CD4-positive, alpha-beta T cell treated with Interleukin-15 for 4 hours (primary cell): ENCODE measurements at places on chromosomes 5 and 9.
A peak's percentile ranks its signal among the peaks of the same experiment; 100 is the strongest.

DNA sequence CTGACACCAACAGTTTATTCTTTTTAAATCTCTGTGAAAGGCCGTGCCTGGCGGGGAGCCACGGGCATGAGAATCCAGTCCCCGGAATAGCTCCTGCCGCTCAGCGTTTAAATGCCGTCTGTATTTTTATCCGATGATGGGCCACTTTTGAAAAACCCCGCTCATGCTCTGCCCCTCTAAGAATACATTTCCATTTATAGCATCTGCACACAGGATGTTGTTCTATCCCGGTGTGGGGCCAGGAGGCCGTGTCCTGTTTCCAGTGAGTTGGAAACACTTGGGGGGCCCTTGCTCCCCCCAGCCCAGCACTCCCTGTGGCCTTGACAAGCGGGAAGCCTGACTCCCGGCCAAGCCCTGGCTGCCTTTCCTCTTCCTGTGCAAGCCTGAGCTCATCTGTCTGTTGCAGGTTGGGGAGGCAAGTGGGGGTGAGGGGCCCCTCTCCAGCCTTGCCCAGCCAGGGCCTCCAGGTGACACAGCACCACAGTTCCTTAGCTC is 39.0 kb downstream of the ERGIC1 start:
- no peak for DNase-seq

DNA sequence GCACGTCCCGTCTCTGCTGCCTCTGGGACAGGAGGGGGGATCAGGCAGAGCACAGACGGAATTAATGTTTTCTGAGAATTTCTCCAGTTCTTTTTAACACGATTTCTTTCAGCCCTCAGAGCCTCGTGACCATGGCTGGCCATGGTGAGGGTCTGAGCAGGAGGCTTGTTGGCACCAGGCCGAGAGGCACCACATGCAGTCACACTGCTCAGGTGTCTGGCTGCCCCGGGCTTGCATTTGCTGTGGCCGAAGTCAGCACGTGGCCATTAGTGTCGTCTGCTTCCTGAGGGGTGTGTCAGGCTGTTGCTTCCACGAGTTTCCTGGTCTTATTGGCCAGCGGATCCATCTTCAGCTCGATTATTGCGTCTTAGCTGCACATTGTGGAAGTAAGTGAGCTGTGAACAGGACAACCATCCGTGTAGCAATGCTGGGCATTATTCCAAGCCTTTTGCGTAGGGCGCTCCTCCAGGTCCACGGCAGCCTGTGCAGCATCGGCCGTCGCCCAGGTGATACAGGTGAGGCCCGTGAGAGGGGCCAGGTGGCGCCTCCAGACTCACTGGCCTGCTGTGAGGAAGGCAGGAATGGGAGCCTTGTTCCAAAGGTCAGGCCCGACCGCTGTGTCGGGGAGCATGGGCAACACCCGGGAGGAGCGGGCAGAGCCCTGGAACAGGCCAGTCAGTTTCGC is 114.2 kb upstream of the CACNA1B start:
- DNase-seq: no peak

DNA sequence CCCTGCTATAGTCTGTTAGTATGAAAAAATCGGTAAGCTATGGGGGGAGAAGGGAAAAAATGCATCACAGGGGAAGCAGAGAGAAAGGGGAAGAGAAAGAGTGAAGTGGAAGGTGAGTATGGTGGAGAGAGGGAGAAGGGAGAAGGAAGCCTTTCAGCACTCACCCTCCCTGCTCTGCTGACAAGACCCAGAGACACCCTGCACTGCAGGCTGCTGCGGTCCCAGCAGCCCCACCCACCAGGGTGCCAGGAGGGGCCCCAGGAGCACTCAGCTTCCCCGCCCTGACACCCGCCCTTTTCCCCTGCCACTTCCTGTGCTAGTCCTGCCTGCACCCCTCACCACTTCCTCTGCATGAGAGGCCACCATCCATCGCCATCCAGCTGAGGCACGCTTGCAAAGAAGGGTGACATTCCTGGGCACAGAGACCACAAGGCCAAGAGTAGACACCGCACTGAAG is 12.7 kb downstream of the STK10 start:
- peak; percentile 89 for DNase-seq

- DNase-seq: no peak
Measured at GRCh38 chr5:168609806-168610482, 30.8 kb upstream of the PANK3 start.

DNA sequence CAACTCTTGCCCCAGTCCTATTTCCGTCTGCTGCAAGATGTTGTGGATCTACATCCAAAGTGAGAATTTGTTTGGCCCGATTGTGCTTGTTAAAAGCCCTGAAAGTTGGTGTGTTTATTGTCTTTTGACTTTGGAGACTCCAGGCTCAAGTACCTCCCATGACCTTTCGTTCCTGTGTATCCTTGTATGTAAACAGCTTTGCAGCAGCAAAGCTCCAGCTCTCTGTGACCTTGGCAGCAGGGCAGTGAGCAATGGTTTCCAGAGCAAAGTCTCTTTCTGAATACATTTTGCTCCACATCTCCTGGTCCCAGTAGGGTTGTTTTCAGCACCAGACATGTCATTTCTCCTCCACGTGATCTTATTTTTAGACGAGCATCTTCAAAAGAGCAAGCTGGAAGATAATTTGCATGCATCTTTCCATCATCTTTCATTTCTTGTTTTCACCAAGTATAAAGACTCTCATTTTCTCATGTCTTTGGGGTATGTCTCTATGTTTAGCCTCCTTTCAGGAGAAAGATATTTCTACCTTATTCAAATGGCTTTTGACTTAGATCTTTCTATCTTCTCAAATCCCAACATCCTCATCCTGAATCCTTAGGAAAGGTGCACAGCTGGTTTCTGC is 68.1 kb upstream of the ERCC6L2 start:
- no peak for DNase-seq

DNA sequence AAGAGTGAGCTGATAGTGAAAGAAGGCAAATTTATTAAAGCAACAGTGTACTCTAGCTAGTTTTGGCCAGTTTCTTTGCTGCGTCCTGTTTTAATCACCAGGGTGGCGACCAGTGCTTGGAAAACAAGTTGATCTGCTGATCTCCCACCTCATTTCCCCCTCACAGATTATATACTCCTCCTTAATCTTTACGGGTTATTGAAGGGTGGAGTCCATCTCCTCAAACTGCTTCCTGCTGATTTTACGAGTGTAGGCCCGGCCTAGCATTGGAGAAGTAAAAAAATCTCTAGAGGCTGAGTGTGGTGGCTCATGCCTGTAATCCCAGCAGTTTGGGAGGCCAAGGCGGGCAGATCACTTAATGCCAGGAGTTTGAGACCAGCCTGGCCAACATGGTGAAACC is 14.0 kb upstream of the CFAP95 start:
- no peak for DNase-seq

DNA sequence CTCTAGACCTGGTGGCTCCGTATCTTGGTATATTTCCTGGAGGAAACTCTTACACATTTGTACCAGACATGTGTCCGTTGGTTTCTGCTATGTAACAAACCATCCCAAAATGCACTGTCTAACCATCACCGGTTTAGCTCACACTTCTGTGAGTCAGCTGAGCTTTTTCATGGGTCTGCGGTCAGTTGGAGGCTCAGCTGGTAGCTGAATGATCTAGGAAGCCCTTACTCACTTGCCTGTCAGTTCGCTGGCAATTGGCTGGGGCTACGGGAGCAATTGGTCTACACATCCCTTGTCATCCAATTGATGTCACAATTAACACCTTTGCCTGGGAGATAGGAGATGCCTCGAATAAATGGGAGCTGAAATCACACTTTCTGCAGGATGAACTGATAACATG is 11.6 kb upstream of the WHRN start:
- DNase-seq: no peak

DNA sequence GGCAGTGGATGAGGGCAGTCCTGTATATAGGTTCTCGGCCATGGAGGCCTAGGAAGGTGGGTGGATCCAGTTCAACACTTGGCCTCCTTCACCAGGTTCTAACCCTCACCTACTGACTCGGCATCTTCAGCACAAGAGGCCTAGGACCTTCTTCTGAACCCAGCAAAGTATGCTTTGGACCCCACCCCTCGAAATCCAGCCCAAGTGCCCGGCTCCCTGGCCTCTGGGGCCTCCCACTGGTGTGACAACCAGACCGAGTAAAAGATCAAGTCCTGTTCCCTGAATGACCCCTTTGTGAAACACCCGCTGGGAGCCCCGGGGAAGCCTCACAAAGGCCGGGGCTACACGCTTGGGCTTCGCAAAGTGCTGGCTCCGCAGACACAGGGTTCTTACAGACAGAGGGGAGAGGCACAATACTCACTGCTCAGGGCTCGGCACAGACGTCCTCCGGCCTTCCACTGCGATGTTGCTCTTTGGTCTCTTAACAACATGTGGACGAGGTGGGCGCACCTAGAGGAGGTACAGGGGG is 47.0 kb downstream of the CRB2 start:
- DNase-seq: no peak

- no peak for DNase-seq
Measured at GRCh38 chr9:69237702-69238295, 63.7 kb downstream of the TJP2 start.

- DNase-seq: no peak
Measured at GRCh38 chr5:127525181-127525580, 7.7 kb downstream of the PRRC1 start.

DNA sequence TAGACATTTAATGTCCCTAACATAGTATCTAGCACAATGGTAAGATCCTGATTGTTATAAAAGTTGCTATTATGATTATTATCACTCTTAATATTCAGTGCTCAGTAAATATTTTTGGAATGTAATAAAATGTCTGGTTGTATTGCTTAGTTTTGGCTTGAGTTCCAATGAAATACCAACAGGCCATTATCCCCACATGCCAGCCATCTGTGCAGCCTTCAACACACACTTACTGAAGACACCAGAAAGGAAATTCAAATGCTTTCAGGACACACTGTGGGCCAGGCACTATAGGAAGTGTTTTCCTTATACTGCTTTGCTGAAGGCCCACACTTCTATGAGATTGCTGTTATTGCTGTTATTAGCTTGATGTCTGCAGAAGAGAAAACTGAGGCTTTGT is 157.5 kb downstream of the TRIM32 start:
- no peak for DNase-seq

DNA sequence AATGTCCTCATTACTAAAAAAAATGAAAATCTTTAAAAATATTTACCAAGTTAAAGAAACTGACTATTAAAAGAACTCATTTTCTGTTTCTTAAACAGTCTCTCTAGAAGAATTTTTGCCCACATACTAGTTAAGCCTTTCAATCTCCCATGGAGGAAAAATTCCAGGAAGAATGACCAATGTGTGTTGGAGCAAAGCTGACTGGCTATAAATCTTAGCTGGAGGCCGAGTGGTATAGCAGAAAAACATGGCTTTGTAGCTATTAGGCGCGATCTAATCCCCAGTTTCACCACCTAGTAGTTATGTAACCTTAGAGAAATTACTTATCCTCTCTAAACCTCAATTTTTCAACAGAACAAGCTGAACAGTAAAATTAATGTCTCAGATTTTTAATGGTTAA is 135.5 kb upstream of the PRLR start:
- DNase-seq: no peak

DNA sequence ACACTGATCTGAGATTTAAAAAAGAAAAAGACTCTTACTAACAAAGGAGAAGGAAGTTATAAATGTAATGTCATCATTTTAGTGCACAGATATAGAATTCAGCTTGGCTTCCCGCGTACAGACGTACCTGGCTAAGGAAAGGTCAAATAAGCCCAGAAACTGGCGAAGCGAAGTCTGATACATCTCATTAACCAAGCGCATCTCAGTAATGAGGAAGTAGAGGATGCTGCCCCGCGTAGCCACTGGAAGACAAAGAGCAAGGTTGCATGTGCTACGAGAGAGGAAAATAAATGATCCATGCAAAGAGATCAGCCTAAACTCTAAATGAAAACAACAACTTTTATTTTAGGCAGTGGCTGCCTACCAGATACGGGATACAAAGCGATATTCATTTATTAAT is 208.8 kb downstream of the DNAH5 start:
- no peak for DNase-seq

- DNase-seq: no peak
Measured at GRCh38 chr5:61738446-61738845, 406.4 kb downstream of the ZSWIM6 start.

- no peak for DNase-seq
Measured at GRCh38 chr9:127705577-127706379, 1.0 kb upstream of the CFAP157 start.

- no peak for DNase-seq
Measured at GRCh38 chr5:91142386-91142785, 240.7 kb downstream of the ARRDC3 start.

GRCh38 chr9:3285365-3286161 is 240.2 kb downstream of the RFX3 start:
- no peak for DNase-seq

- DNase-seq: no peak
Measured at GRCh38 chr5:163565492-163565891, 60.1 kb downstream of the MAT2B start.

GRCh38 chr5:163757344-163757743 is 251.9 kb downstream of the MAT2B start:
- no peak for DNase-seq

- peak; percentile 92 for DNase-seq
Measured at GRCh38 chr5:141960449-141961323, 2.7 kb upstream of the PCDH12 start.

GRCh38 chr5:128338649-128339048 is 199.4 kb downstream of the FBN2 start:
- no peak for DNase-seq

- DNase-seq: no peak
Measured at GRCh38 chr9:37914154-37914551, 10.2 kb upstream of the SLC25A51 start.

DNA sequence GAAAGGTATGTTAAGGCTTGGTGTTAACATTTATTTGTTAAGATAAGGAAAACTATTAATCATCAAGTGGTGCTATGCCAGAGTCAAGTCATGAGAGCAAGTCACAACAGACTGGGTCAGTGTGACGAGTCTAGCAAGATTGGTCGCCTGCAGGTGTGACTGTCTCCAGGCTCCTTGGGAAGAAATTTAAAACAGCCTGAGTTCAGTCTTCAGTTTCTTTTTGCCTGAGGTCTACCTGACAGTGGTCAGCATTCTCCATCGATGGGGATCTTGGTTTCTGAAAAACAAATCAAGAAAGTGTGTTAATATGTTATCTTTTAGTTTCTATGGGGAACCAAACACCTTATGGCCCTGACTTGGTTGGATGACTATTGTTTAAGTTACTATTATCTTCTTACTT is 56.3 kb downstream of the CETN3 start:
- no peak for DNase-seq

- no peak for DNase-seq
Measured at GRCh38 chr9:33233626-33234342, 6.2 kb upstream of the SPINK4 start.

GRCh38 chr5:87827539-87827938 is 414.8 kb upstream of the CCNH start:
- no peak for DNase-seq
